ENCODE measurements at places on chromosomes 5 and 9. TPM values are rescaled to one million over a fixed set of nuclear protein-coding genes. Genes with fewer than 3 reads are reported as not detected.

GRCh38 chr5:168784454-168784853, 205.3 kb upstream of the PANK3 start:
- no peak for DNase-seq

GRCh38 chr5:168274406-168274805, 17.0 kb upstream of the WWC1 start:
- no peak for DNase-seq

GRCh38 chr5:133757396-133757945, 145.1 kb upstream of the FSTL4 start:
- peak; percentile 7 for DNase-seq

DNA sequence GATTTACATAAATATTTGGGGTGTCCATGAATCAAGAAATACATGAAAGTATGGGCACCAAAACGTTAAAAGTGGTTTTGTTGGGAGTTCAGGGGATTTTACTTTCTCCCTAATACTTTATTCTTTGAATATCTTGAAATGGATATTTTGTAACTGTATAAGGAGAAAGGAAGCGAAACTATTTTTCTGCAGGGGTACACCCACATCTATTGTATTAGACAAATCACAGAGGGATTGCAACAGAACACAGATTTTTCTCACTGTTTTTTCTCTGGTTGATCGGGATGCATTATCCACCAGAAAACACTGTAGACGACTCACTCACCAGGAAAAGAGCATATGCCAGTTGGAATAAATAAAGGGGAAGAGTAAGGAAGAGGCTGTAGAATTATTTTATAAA, 1.2 kb upstream of the RABGAP1 start:
- no peak for DNase-seq

DNA sequence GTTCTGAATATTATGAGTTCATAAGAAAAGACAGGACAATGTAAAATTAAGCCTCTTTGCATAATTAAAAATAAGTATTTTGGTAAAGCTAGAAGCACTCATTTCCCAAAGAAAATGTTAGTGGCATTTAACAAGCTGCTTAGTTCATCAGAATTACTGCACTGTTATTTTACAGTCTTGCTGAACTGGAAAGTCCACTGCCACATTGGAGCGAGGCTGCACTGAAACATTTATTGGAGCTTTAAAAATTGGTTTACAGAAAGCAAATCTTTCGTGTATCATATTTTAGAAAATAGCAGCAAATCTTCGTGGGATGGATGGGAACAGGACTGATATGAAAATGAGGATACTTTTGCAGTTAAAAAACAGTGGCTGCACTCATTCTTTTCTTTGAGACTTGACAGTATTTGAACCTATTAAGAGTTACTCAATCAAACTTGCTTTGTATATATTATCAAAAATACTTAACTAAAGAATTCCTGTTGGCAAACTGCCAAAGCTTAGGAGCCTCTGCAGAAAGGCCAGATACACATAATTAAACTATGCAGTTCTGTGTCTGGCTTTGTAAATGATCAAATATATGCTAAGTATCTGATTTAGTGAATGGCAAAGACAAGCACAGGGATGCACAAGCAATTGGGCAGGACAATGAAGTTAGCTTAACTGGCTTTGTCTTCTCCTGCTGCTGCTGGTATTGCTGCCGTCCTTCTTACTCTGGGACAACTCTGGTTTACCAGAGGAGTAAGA, 16.5 kb upstream of the FBXL7 start:
- no peak for DNase-seq

DNA sequence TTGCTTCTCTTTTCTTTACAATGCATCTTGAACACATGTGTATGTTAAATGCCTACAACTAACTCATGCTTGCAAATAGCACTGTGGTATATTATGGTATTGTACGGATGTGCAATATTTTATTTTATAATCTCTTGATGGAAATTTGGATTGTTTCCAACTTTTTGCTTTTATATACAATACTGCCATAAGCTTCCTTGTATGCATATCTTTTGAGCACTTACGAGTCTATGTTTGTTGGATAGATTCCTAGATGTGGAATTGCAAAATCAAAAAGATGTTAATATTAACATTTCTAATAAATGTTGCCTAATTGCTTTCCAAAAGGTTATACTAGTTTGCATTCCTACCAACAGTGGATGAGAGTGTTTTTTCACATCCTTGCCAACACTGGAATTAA, 3.4 kb upstream of the GALNT12 start:
- DNase-seq: no peak

DNA sequence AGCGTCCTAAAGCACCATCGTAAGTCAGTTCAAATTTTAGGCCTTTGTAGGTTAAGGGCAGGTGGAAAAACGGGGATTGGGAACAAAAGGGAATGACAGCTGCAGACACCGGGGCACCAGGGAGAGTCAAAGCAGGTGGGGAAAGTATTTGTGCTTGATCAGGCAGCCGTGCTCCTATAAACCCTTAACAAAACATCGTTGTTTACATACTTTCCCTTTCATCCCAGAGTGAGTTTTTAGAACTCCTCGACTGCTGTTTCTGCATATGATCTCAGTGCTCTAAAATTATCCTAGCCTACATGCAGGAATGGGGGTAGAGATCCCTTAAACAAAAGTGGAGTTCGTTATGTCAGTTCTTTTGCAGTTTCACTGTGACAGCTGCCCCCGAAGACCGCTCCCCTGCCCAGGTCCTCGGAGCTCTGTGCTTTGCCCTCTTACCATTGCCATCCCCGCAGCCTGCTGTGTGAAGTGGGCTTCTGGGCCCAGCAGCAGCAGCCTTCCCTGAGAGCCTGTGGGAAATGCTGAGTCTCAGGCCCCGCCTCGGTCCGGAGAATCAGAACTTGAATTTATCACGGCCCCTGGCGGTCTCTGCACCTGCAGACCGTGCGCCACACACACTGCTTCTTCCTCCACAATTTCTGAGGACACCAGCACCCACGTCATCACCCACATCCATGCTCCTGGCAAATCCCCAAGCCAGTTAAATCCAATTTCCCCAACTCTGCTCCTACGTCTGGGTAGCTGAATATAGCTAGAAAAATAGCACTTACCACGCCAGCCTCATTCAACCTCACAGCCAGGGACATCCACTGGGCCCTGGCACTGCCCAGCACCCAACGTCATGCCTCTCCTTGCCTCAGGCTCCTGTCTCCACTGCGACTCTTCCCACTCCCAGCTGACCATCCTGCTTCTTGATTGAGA, 86.8 kb downstream of the NSUN2 start:
- no peak for DNase-seq

DNA sequence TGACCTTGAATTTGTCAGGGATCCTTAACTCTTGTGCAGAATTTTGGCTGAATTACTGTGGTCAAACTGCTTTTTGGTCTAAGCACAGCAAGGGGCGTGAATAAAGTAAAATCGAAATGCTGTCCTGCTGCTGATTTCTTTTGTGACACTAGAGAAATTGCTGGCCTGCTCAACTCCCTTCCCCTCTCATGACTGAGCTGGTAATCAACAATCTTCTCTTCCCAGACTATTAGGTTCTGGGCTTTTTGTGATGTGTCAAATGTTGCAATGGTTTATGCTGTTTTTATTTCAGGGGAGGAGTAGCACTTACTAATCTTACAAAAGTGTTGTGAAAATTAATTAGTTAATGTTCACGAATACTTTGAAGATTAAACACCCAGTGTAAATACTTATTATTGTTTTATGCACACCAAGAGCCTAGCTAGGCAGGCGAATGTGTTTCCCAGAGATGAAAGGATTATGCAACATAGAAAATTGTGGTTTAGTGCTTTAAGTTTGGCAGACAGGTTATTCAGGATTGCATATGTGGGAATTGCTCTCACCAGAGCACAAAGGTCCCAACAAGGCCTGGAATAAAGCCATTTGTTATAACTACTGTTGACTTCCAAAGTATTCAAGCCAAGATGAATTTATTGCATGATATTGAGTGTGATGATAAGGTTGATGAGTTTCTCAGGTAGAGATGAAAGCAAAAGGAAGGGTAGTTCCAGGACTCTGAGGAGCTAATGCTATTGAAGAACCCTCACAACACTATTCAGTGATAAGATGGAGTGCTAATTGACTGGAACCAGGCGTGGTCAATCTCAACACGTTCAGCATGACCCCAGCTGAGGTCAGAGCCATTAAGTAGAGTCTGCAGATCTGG, 280.7 kb upstream of the ZNF608 start:
- peak; percentile 91 for DNase-seq

- DNase-seq: no peak
Observed at GRCh38 chr5:41415242-41415641, 95.2 kb downstream of the PLCXD3 start.

DNA sequence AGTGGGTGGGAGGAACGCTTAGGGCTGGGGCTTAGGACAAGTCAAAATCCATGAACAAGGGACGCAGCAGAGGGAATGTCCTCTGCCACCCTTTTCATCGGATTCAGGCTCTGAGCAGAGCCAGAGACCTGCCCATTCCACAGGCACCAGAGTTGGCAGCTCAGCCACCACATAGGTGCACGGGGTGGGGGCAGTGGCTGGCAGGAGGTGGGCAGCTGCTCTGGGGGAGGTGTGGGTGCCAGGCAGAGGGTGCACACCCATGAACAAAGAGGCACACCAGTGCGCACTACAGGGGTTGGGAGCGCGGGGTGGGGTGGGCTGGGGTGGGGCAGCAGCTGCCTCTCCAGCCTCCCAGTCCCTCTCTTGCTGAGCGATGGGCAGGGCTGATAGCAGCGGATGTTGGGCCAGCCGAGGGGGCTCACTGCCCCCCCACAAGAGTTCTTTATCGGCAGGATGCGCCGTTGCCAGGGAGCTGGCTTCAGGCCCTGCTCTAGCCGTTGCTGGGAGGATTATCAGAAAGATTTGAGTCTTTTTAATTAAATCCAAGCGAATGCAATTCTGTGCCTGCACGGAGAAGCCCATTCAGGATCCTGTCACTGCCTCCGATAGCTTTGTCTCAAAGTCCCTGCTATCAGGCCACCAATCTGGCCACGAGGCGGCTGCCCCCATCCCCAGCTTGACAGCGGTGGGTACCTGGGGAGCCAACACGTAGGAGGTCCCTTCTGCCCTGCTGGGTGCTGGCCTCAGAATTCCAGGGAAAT, 64.3 kb upstream of the LMX1B start:
- no peak for DNase-seq

DNA sequence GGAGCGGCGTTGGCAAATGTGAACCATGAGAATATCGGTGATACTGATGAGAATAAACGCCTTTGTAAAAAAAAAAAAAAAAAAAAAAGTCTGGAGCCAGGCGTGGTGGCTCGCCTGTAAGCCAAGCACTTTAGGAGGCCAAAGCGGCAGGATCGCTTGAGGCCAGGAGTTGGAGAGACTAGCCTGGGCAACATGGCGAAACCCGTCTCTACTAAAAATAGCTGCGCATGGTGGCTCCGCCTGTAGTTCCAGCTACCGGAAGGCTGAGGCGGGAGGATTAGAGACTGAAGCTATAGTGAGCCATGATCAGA, 425 bp upstream of the NFX1 start:
- no peak for DNase-seq

DNA sequence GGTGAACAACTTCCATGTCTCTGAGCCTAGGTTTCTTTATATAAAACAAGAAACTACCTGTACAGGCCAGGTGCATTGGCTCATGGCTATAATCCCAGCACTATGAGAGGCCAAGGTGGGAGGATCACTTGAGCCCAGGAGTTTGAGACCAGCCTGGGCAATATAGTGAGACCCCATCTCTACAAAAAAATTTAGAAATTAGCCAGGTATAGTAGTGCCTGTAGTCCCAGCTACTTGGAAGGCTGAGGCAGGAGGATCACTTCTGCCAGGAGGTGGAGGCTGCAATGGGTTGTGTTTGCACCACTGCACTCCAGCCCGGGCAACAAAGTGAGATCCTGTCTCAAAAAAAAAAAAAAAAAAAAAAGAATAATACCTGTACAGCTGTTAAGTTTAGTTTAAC, 11.1 kb downstream of the FAM13B start:
- DNase-seq: no peak

DNA sequence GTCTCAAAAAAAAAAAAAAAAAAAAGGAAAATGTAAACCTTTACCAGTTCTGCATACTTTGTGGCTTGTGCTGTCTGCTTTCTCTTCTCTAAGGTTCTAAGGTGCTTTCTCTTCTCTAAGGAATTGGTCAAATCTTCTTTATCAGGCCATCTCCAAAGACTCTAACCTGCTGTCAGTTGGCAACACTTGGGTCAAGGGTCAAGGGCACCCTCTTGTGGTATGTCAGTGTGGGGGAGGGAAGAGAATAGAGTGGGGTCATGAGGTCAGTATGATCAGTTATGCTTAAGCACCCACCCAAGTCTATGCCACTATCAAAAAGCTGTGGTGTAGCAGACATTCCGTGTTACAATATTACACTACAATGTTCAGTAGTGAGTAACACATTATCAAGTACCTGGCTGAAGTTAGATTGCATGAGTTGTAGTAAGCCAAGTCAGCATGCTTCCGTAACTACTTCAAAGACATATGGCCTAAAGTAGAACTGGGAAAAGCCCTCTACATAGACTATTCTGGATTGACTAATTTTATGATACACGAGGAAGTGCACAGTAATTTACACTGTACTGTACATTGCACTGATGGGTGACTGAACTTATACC, 25.0 kb upstream of the CCL28 start:
- no peak for DNase-seq

GRCh38 chr5:91938441-91938840, 555.3 kb upstream of the ARRDC3 start:
- no peak for DNase-seq

DNA sequence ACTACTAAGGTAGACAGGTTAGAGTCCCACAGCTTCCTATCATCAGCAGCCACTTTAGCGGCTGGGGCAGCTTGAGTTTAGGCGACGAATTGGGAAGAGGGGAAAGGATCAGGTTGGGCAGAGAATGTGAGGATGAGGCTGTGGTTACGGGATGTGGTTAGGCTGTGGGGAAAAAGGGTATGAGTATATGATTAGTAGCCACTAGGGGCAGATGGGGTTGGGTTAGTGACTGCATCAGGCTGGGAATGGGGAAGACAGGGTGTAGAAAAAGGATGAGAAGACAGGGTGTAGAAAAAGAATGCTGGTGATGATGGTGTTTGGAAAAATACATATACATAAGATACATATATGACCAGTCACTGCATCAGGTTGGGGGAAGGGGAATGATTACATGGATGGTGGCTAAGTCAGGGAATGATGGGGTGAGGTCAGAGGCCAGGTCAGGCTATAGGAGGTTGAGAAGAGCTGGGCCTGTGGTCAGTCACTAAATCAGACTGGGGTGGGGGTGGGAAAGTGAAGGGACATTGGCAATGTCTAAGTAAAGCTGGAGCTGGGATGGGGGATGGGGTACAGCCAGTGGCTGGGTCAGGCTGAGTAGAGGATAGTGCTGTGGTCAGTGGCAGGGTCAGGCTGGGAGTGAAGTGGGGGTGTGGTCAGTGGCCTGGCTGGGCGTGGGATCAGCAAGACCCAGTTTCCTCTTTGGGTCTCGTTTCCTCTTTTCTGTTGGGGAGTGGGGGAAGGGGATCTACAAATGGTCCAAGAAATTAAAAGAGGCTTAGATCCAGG, 2.1 kb downstream of the TLN1 start:
- DNase-seq: peak; percentile 81

GRCh38 chr5:156375895-156376495, 49.0 kb downstream of the SGCD start:
- no peak for DNase-seq

- no peak for DNase-seq
Observed at GRCh38 chr5:10257870-10258269, 7.8 kb downstream of the CCT5 start.

IFNA8 gene
- total RNA-seq: not detected

IL9 gene
- not detected for total RNA-seq

IFNB1 gene
- total RNA-seq: 0.26 TPM

GABRG2 gene
- not detected for total RNA-seq

SPATA31A3 gene
- not detected for total RNA-seq

LRRC26 gene
- 2.0 TPM for total RNA-seq

FAM169A gene
- 21.5 TPM for total RNA-seq
